ENCODE measurements at places on chromosomes 4 and X.

- no peak for DNase-seq
Observed at GRCh38 chr4:5238173-5238572, 186.9 kb downstream of the STK32B start.

DNA sequence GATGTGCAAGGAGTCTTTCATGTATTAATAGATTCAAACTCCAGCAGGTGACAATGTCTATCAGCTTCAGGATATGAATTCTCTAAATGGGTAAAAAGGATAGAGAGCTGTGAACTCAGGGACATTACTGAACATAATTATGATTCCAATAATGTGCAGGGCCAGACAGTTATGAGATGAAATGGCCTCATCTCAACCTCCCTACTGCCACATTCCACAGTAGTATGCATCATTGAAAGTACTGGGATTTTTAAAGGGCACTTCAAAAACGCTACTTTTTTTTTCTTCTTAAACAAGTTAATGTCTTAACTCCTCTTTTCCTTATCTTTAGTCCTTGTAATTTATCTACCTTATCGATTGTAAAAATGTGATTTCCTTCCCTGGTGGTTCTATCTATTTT is 202.0 kb downstream of the APBB2 start:
- no peak for DNase-seq

GRCh38 chr4:87662871-87663270 is 12.8 kb downstream of the DMP1 start:
- no peak for DNase-seq

- DNase-seq, result no peak
Observed at GRCh38 chr4:106183551-106183950, 132.5 kb downstream of the TBCK start.

GRCh38 chrX:24377195-24377594 is 16.8 kb downstream of the SUPT20HL1 start:
- DNase-seq, result no peak

DNA sequence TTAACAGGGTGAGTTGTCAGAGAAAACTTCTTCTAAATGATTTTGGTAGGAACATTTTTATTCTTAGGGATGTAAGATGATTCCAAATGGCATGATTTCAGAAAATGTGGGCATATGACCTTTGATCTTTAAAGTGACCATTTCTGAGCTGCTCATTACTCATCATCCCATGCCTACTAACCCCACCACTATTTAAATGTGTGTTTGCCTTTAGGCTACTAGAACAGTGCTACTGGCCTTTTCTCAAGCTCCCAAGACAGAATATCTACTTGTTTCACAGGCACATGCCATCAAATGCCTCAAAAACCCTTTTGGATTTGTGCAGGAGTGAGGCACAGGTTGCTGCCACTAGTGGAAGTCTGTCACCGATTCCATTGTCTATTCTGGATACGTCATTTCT is 428.2 kb downstream of the ADAM29 start:
- DNase-seq, result no peak

DNA sequence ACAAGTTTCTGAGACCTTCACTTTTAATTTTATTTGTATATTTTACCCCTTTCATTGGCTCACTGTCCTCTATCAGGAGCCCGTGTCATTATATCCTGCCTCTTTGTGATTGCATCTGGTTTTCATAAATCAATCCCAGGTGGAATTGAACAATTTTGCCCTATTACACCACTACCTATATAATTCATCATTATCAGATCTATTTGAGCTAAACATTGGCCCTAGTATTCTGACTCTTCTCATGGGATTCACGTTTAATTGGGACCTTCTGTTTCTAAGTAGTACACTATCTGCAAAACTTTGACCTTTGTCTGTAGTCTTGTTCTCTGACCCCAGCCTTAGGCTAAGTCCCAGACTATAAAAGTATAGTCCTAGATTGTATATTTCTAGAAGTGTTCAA is 114.1 kb downstream of the FAT4 start:
- DNase-seq, result no peak

DNA sequence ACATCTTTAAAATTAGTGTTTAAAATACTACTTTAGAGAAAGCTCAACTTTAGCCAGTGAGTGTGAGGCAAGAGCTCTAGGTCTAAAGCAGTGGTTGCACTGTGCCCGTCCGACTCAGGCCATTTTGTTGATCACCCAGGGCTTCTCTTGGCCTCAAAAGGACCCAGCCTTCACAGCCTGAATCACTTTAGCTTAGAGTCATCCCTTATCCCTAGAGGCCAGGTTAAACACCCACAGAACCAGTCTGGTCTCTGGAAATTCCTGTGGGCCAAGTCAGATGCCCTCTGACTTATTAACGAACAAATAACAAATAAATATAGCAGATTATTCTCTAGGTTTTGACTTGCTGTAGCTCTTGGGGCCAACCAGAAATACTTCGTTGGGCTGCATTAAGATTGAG is 102.3 kb downstream of the WWC2 start:
- DNase-seq, result no peak

- DNase-seq, result peak; percentile 7
Observed at GRCh38 chr4:31408121-31408520, 688.0 kb downstream of the PCDH7 start.

- no peak for DNase-seq
Observed at GRCh38 chr4:6591313-6591712, 16.3 kb downstream of the MAN2B2 start.

DNA sequence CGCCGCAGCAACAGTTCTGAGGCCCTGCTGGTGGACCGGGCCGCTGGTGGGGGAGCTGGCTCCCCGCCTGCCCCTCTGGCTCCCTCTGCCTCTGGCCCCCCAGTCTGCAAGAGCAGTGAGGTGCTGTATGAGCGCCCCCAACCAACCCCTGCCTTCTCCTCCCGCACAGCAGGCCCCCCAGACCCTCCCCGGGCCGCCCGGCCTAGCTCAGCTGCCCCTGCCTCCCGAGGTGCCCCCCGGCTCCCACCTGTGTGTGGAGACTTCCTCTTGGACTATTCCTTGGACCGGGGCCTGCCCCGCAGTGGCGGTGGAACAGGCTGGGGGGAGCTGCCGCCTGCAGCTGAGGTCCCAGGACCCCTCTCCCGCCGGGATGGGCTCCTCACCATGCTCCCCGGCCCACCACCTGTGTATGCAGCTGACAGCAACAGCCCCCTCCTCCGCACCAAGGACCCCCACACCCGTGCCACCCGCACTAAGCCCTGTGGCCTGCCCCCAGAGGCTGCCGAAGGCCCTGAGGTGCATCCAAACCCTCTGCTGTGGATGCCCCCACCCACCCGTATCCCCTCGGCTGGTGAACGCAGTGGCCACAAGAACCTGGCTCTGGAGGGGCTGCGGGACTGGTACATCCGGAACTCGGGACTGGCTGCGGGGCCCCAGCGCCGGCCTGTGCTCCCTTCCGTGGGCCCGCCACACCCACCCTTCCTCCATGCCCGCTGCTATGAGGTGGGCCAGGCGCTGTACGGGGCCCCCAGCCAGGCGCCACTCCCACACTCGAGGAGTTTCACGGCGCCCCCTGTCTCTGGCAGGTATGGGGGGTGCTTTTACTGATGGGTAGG is 6.3 kb downstream of the PRAF2 start:
- DNase-seq, result no peak

DNA sequence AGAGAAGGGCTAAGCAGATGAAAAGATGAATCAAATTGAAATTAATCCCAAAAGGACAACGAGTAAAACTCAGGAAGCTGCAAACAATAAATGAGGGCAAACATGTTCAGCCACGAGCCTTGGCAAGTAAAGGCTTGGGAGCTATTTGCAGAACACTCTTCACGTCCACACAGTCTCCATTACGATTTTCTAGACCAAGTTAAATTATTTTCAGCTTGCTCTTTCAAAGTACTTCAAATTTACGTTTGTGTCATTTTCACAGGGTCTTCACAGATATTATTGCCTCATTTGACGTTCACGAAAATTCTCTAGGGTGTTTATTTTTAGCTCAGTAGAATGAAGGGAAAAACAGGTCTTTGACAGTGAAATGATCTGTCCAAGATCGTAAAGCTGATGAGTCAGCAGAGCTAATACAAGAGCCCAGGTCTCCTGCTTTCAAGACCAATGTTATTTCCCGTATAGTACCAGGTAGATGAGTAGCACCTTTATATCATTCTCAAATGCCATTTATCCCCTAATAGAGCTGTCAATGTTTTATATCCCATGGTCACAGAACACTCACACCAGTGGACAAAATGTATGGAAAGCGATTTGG is 20.9 kb downstream of the KLB start:
- no peak for DNase-seq

DNA sequence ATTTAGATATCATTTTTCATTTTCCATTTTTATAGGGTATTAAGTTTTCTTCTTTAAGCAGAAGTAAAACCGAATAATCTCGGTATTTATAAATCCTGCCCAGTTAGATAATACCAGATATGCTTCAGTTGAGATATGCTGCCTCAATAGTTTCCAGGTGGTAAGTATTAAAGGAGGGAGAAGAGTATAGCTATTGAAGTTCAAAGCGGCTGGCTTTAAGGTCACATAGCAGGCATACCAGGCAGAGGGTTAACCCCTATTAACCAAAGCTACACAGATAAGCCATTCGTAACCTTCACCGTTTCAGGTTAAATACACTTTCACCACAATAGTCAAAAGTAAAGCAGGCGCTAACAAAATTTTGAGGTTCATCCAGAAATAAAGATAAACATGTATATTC is 54.2 kb downstream of the EDNRA start:
- DNase-seq, result no peak

DNA sequence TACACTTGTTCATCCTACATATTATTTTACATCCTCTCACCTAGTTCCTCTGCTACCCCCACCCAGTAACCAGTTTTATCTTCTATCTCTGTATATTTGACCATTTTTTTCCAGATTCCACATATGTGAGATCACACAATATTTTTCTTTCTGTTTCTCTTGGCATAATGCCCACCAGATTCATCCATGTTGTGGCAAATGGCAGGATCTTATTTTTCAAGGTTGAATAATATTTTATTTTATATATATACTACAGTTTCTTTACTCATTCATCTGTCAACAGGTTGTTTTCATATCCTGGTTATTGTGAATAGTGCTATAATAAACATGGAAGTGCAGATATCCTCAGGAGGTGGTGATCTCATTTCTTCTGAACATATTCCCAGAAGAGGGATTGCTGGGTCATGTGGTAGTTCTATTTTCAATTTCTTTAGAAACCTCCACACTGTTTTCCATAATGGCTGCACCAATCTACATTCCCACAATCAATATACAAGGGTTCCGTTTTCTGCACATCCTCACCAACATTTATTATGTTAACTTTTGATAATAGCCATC is 48.2 kb downstream of the THAP9 start:
- no peak for DNase-seq

DNA sequence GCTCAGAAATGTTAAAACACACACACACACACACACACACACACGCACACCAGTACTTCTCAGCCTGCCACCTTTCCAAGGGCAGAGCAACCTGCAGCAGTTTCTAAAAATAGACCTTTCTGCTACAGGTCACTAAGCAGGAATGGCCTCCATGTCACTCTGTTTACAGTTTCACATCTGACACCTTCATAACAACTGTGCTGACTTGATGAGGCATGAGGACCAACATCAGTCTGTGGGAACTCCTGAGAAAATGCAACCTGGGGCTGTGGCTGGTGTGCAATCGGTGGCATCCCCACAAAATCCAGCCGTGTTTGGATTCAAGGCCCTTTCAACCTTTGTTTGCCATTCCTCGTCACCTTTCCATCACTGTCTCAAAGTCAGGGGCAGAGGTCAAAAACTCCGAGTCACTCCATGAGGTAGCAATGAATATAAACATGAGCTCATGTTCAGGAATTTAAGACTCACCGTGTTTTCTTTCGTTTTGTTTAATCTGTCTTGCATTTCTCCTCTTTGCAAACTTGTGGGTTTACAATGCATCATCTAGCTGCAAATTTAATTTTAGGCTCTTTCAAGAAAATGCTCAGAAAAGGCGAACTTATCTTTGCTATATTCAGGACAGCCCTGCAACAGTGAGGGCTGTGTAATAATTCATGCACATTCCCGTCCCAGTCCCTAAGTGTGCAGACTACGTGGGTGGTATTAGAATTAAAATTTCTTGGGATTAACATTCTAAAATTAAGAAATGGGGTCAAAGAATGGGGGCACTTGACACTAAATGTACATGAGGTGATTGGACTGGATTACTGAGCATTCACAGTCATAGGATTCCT is 135.3 kb downstream of the SHROOM3 start:
- no peak for DNase-seq

DNA sequence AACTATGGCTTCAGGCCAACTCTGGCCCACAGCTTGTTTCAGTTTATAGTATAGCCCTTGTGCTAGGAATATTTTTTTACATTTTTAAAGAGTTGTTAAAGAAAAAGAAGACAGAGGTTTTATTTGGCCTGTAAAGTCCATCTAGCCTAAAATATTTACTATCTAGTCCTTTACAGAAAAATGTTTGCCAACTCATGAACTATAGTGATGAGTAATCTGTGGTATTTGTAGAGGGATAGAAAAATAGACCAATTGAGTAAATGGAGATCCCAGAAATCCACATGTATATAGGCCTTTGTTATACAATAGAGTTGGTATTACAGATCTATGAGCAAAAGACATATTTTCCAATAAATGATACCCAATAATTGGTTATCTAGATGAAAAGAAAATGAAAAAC is 288.7 kb downstream of the PRDM5 start:
- no peak for DNase-seq
